ENCODE measurements at places on chromosomes 2 and 18. TPM values are rescaled to one million over a fixed set of nuclear protein-coding genes. Genes with fewer than 3 reads are reported as not detected.

DNA sequence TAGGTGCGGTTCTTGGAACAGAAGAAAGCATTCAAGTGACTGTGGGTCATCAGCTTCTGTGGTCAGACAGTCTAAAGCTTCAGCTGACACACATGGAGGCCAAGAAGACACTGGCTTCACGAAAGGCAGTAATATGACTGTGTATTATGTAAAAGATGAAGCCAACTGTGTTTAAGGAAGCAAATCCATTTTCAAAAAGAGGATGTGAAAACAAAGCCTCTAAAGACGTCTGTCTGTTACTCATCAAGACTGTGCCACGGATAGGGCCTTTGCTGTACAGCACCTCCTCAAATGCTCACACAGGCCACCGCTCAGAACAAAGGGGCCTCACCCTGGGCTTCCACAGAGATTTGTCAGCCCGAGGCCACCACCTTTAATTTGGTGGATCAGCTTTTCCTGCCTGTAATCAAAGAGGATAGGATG lies 21.1 kb upstream of the TMEM163 start:
- DNase-seq = no peak

GRCh38 chr2:6824962-6825361 lies 40.7 kb downstream of the CMPK2 start:
- DNase-seq = no peak

DNA sequence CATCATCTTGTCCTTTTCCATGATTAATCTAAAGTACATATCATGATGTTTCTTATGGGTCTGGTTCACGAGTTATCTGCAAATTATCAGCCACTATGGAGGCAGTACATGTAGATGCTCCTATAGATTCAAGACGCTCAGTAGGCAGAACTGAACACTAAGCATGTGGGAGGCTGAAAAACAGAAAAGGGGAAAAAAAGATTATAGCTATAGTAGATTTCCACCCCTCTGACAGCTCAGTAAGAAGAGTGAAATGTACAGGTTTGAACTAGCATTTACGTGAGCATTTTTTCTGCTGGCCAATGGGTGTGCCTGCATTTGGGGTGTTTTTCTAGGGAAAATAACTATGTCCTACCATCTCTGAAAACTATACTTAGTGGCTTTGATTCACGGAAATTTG lies 308.9 kb downstream of the ZEB2 start:
- no peak for DNase-seq

- DNase-seq = peak; percentile 13
Measured at GRCh38 chr2:213104092-213104902, 47.1 kb downstream of the IKZF2 start.

- peak; percentile 47 for DNase-seq
Measured at GRCh38 chr18:59358414-59358711, 702 bp downstream of the LMAN1 start.

- no peak for DNase-seq
Measured at GRCh38 chr2:55114082-55114481, 63.8 kb upstream of the RTN4 start.

GRCh38 chr2:110858993-110859701 lies 126.8 kb downstream of the ACOXL start:
- no peak for DNase-seq

- DNase-seq = peak; percentile 13
Measured at GRCh38 chr2:131093696-131094462, 619 bp upstream of the FAM168B start.

DNA sequence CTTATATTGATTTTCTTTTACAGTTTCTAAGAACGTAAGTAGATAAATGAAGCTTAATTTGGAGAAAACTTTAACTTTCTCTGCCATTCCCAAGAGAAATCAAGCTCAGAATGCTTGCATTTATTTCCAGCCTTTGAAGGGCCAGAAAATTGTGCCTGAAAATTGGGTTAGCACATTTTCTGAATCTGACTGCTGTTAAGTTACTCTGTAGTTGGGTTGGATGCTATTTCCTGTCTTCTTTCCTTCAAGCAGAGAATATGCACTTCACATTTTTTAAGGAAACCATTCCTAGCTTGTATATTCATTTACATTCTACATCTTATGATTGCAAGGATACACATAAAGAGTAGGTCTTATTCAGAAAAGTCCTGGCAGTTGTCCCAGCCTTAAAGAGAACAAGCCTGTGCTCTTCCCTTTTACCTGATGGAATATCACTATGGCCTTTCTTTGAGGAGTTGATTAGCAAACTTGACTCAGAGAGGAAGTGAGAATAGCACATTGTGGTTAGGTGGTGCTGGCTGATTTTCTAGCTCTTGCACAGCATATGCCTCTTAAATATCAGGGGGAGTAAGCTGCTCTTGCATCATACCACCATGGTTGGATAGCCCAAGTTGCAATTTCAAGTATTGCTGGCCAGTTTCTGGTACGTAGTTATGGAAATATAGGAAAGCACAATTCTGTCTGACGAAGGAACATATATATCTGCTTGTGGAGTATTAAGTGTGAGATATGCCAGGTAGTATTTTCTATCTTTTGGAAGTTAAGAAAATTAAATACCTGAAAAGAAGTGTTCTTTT lies 133.7 kb downstream of the COMMD1 start:
- DNase-seq = no peak

DNA sequence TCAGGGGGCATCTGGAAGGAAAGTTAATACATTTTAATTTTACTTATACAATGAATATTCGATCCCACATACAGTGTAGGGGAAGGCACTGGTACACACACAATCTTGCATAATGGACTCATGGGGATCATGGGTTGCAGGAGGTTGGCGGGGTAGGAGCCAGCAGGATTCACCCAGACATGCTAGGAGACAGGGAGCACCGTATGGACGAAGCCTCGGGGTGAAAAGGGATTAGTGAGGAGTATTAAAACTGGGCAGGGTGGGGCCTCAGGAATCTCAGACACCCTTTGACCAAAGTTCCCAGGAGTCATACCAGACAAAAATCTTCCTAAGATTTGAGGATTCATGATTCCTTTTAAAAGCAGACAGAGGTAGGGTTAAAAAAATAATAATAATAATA lies 140.8 kb downstream of the BCL11A start:
- no peak for DNase-seq

- no peak for DNase-seq
Measured at GRCh38 chr2:27667446-27667845, 3.8 kb downstream of the SLC4A1AP start.

DNA sequence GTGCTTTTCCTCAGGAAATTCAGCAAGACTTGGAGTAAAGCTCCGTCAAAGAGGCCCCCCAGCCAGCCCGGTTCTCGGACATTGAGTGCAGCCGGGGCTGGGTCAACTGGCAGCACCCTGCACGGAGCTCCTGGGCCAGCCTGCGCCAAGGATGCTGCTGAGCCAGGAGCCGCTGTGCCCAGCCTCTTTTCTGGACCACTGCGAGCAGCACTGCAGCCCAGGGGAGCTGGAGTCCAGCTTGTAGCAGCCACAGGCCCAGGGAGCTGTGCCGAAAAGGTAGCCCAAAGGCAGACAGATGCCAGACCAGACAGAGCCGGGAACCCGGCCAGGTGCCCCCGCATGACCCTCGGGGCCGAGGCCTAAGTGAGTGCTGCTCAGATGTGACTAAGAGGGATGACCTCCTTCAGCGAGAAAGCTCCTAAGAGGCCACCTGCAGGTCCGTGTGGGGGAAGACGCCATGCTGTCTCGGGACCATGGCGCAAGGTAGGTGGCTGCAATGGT lies 7.3 kb downstream of the CLHC1 start:
- no peak for DNase-seq

- no peak for DNase-seq
Measured at GRCh38 chr2:188629753-188630527, 338.3 kb downstream of the GULP1 start.

GRCh38 chr2:74908748-74909444 lies 49.5 kb upstream of the POLE4 start:
- DNase-seq = no peak

GRCh38 chr2:42902939-42903709 lies 110.7 kb upstream of the HAAO start:
- DNase-seq = no peak

DNA sequence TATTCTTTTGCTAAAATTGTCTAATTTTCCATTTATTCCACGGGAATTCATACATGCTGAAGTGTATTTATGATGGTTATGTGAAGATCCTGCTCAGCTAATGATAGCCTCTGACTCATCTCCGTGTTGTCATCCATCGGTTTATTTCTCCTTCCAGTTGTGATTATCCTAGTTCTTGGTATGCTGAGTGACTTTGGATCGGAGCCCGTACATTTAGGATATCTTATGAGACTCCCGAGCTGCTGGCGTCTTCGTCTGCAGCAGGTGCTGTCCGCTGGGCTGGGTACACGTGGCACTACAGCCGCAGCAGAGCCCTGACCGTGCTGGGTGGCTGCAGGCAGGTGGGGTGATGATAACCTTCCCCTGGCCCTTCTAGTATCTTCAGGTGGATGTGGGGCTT lies 40.1 kb upstream of the GALR1 start:
- DNase-seq = peak; percentile 26

- DNase-seq = no peak
Measured at GRCh38 chr18:76859474-76860339, 37.4 kb downstream of the ZNF236 start.

- no peak for DNase-seq
Measured at GRCh38 chr2:64587561-64587960, 63.4 kb downstream of the AFTPH start.

DNA sequence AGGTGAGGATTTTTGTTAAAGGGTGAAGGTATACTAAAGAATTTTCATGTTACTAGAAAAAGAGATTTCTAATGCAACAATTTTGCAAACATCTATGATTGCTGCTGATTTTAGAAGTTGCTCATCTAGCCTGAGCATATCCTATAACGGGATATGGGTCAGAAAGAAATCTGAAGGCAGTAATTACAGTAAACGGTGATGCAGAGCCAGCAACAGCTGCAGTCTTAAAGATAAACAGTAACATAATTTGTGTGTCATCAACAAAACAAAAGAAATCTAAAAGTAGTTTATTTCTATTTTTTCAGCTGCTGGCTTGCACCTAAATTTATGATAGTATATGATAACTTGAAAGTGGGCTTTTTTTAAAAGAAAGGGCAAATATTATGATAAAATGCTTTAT lies 215.7 kb downstream of the SLC4A10 start:
- no peak for DNase-seq

DNA sequence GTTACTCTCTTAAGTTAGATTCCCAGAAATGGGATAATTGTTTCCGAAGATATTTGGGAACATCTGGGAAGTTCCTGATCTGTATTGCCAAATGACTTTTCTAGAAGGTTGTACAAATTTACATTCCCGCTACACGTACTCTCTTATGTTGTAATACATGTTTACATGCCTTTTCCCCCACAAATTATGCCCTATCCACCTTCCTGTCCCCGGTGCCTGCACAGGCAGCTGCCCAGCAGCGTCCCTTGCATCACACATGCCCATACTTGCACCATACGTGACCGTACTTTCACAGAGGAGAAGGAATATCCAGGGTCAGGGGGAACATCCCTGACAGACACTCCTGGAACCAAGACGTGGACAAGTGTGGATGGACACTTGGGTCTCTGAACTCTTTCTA lies 24.2 kb upstream of the KLF11 start:
- no peak for DNase-seq

GRCh38 chr18:76364282-76365259 lies 130.5 kb downstream of the ZNF516 start:
- no peak for DNase-seq

DNA sequence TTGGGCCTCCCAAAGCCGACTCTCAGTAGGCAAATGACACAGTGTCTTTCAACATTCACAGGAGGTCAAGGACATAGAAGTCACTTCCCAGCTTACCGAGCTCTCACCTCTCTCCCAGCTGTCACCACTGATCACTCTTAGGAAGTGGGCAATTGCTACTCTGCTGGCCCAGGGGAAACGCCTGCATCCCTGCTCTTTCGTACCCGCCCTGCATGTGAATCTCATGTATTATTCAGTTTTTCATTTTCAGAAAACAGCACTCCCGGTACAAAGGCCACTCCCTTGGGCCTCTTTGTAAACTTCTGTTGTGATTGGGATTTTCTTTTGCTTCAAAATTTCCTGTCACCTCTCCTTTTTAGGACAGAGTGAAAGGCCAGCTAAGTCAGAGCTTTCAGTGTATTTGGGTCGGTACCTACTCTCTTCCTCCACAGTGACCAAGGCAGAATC lies 15.4 kb downstream of the MRPL44 start:
- DNase-seq = no peak

GRCh38 chr2:28613633-28614501 lies 118.0 kb downstream of the PLB1 start:
- peak; percentile 79 for DNase-seq

DNA sequence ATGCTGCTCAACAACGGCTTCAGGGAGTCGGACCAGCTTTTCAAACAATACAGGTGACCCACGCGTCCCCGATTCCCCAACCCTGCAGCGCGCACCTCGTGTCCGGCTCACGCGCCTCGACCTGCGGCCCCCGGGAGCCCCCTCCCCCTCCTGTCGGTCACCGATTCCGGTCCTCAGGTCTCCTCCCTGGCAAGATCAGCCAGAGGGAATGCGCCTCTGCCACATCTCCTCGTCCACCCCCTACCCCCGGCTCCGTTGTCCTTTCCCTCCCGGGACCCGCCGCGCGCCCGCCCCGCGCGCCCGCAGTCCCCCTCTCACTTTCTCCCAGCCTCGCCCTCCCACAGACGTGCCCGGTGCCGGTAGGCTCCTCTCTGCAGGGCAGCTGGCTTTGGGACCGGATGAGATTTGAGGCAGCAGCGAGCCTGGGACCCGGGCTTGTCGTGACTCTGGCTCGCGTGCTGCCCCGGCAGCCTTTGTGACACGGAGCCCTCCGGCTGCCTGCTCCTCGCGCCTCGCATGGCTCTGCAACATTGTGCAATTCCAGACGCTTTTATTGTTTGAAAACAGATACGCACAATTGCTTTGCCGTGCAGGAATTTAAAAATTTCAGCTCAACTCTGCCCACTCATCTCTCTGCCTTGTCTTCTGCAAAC lies 558 bp downstream of the TTC39C start:
- no peak for DNase-seq

DNA sequence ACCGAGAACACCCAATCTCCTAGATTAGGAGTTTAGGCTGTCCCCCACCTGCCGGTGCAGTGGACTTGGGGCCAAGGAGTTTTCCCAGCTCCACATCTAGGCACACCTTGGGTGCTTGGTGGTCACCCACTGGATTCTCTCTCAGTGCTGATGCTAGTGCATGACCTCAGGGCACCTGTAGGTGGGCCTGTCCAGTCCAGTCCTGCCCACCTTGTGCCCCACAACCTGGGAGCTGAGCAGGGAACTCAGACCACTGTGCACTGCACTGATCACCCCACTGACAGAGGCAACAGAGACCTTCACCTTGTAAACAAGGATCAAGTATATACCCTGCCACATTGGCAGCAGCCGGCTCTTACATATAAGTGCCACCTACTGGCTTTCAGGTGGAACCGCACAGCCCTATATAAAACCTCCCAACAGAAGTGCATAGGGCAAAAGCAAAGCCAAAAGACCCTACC lies 12.7 kb upstream of the CDH19 start:
- DNase-seq = no peak

The IKZF2 gene
- 5.6 TPM for polyA plus RNA-seq

The MTHFD2 gene
- polyA plus RNA-seq = 234 TPM

The SERPINB12 gene
- not detected for polyA plus RNA-seq

The DYSF gene
- polyA plus RNA-seq = 0.07 TPM

The INHA gene
- 0.12 TPM for polyA plus RNA-seq

The MRO gene
- polyA plus RNA-seq = 0.06 TPM

The CAPN14 gene
- 0.09 TPM for polyA plus RNA-seq

The RAD51AP2 gene
- not detected for polyA plus RNA-seq

The OTOS gene
- polyA plus RNA-seq = not detected

The RNF152 gene
- 7.4 TPM for polyA plus RNA-seq

Measured in AG04450 (cell line).